ENCODE measurements at places on chromosomes 3 and 15. TPM values are rescaled to one million over a fixed set of nuclear protein-coding genes. Genes with fewer than 3 reads are reported as not detected.

- no peak overlapping the region for H3K27ac ChIP-seq
- H3K4me3 ChIP-seq: no peak overlapping the region
- DNase-seq: no peak
- H3K36me3 ChIP-seq: no peaks in the 10 kb centered on the region
- H3K27me3 ChIP-seq: no peaks in the 10 kb centered on the region
- no peaks in the 10 kb centered on the region for H3K4me1 ChIP-seq
These were observed 49.0 kb downstream of the LRRN1 start for GRCh38 chr3:3847994-3848922.

GRCh38 chr3:59266551-59266950, 216.7 kb upstream of the CFAP20DC start:
- no peaks in the 10 kb centered on the region for H3K36me3 ChIP-seq
- no peaks in the 10 kb centered on the region for H3K27me3 ChIP-seq
- DNase-seq: no peak
- no peak overlapping the region for H3K27ac ChIP-seq
- H3K4me3 ChIP-seq: no peak overlapping the region

- H3K36me3 ChIP-seq: peaks cover 58% of the 10 kb centered on the region
- no peaks in the 10 kb centered on the region for H3K27me3 ChIP-seq
- no peak overlapping the region for H3K4me3 ChIP-seq
- H3K4me1 ChIP-seq: peaks cover 37% of the 10 kb centered on the region
- H3K27ac ChIP-seq: peak overlapping the region; percentile 54
- no peak for DNase-seq
These were observed 34.4 kb downstream of the PRKCI start for GRCh38 chr3:170256597-170256996.

DNA sequence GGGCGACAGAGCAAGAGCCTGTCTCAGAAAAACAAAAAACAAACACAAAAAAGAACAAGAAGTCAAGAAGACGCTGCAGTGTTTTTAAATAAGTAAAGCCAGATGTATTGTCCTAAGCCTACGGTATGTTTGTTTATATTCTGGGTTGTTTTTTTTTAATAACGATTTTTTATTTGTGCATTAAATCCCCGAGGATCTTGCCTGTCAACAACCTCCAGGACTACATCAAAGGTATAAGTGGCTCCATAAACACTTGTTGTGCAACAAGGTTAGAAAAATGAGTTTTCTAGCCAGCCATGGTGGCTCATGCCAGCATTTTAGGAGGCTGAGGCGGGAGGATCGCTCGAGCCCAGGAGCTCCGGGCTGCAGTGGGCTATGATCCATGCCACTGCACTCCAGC, 26.1 kb downstream of the ITGB5 start:
- H3K4me1 ChIP-seq: no peaks in the 10 kb centered on the region
- no peak overlapping the region for H3K27ac ChIP-seq
- H3K27me3 ChIP-seq: peaks cover 15% of the 10 kb centered on the region
- no peaks in the 10 kb centered on the region for H3K36me3 ChIP-seq
- DNase-seq: no peak

GRCh38 chr3:100720426-100720825, 11.1 kb downstream of the TFG start:
- no peak overlapping the region for H3K27ac ChIP-seq
- no peak overlapping the region for H3K4me3 ChIP-seq
- no peaks in the 10 kb centered on the region for H3K27me3 ChIP-seq
- H3K4me1 ChIP-seq: peaks cover 26% of the 10 kb centered on the region

DNA sequence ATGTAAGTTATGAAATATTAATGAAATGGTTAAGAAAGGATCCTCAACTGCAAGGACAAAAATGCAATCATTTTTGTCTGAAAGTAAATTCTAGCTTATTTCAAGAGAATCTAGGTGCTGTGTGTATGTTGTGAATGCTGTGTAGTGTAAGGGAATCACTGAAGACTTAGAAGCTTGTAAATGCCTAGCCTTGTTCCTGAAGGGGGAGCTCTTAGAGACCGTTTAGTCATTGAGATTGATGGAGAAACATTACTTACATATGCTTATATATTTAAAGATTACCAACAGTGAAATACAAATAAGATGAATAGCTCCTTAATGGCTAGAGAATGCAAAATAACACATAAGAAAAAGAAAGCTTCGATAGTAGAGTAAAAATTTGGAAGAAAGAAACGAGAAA, 67.9 kb downstream of the CNTN4 start:
- H3K4me1 ChIP-seq: no peaks in the 10 kb centered on the region
- H3K27me3 ChIP-seq: no peaks in the 10 kb centered on the region
- no peak for DNase-seq
- H3K27ac ChIP-seq: no peak overlapping the region
- no peaks in the 10 kb centered on the region for H3K36me3 ChIP-seq
- H3K4me3 ChIP-seq: no peak overlapping the region

Gene GNAT1
- not detected for total RNA-seq
